DMS79 treated with DMSO at 0.1 percent for 48 hours (cell line): ENCODE measurements at places on chromosomes 11 and 22.

DNA sequence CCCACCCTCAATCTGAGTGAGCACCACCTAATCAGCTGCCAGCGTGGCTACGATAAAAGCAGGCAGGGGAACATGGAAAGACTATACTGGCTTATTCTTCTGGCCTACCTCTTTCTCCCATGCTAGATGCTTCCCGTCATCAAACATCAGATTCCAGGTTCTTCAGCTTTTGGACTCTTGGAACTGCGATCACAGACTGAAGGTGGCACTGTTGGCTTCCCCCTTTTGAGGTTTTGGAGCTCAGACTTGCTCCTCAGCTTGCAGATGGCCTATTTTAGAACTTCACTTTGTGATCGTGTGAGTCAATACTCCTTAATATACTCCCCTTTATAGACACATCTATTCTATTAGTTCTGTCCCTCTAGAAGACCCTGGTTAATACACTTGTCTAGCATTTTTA lies 543.7 kb upstream of the RAG2 start:
- DNase-seq: no peak

GRCh38 chr11:119350302-119350701 lies 3.8 kb upstream of the MFRP start:
- DNase-seq: no peak

DNA sequence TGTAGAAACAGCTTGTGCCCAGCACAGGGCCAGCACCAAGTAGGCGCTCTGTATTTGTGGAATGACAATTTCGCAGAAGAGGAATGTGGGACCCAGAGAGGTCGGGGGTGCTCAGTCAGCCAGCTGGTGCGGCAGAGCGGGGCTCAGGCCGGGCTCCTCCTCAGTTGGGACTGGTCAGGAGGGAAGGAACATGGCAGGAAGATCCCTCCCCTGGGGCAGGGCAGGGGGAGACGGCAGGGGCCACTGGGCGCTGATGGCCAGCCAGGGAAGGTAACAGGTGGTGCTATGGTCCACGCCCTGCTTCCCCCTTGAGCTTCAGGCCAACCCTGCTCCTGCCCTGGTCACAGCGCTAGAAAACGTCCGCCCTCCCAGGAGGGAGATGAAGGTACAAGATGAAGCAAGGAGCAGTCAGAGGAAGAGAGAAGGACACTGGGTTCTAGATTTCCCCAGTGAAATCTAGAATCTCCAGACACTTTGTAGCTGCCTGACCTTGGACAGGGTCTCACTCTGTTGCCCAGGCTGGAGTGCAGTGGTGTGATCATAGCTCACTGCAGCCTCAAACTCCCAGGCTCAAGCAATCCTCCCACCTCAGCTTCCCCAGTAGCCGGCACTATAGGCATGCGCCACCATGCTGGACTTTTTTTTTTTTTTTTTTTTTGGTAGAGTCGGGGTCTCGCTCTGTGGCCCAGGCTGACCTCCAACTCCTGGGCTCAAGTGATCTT lies 13.5 kb upstream of the SPI1 start:
- DNase-seq: no peak

DNA sequence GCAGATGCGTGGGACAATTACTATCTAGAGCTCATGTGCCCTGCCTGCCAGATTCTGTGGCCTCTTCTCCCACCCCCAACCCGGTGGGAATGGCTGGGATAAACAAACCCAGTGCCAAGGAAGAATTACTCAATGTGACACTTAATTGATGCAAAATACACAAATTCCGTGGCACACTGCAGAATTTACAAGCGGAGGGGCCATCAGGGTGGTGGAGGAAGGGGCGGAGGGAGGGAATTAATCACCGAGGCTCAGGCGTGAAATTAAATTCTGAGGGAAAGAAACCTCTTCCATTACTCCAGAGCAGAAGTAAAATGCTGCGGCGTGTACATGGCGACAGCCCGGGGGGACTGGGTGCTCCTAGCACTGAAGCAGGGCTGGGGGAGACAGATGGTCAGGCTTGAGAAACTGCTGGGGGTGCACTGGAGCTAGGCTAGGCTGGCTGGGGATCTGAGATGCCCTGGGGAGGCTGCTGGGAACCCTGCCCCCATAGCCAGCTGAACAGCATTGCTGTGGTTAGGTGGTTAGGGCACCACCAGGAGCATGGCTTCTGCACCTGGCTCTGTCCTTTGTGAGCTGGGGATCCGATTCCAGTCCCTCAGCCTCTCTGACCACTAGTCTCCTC lies 200.6 kb downstream of the CEP164 start:
- DNase-seq: peak; percentile 72
